Iris pigment epithelial cell (primary cell): ENCODE measurements at places on chromosomes 5 and 9.

DNA sequence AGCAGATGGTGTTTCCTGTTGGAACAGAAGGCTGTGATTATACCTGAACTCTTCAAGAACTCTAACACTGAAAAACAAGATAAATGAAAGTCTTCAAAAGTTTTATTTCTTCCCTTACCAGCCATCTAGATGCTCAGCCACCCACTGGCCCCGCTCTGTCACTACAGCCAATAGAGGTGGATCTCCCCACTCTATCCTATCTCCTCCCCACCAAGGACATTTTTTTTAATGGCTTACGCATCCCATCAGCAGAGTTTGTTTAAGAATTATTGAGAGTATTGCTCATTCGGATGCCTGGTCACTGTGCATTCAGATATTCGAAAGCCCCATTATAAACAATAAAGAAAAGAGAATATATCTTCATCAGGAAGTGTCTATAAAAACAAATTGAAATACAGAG lies 159.4 kb downstream of the RASEF start:
- peak; percentile 20 for DNase-seq

GRCh38 chr5:67437905-67438845 lies 241.6 kb upstream of the CD180 start:
- no peak for DNase-seq

- DNase-seq, result no peak
Observed at GRCh38 chr5:95835682-95836385, 13.3 kb upstream of the GLRX start.

GRCh38 chr9:19689328-19690101 lies 99.3 kb downstream of the SLC24A2 start:
- DNase-seq, result peak; percentile 15

- peak; percentile 44 for DNase-seq
Observed at GRCh38 chr5:119367502-119368237, 11.9 kb downstream of the TNFAIP8 start.

DNA sequence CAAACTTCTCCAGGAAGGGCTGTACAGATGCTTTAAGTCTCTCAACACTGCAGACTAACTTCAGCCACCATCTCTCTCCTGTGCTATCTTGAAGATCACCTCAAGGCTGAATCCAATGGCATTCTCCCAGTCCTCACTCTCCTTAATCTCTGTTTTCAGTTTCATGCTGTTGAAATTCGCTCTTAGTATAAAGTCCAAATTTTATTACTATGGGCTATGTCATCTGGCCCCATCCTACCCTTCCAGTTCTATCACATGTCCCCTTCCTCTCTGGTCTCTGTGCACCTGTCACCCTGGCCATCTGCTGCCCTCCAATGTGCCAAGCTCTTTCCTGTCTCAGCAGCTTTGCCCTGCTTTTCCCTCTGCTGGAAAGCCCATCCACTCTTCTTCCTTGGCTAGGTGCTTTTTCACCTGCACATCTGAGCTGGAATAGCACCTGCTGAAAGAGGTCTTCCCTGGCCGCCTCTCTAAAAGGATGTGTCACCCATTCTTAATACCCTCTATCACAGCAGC lies 284.7 kb upstream of the MAP3K1 start:
- no peak for DNase-seq

GRCh38 chr5:33153831-33154230 lies 286.9 kb upstream of the TARS1 start:
- DNase-seq, result peak; percentile 31

DNA sequence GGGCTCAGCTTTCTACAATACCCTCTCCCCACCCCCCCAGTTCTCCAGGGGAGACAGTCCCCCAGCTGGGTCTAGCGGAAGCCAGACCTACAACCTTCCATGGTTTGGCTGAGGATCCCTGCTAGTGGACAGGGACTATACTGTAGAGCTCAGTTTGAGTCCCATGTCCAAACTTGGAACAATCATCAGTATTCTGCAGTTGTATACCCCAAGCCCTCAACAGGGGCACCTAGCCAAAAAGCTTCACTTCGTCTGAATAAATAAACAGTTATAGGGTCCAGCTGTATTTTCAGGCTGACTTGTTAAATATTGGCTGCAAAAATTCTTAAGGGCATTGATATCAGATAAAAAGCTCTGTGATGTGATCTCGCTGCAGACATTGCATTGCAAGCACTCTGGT lies 15.4 kb upstream of the C9 start:
- no peak for DNase-seq

DNA sequence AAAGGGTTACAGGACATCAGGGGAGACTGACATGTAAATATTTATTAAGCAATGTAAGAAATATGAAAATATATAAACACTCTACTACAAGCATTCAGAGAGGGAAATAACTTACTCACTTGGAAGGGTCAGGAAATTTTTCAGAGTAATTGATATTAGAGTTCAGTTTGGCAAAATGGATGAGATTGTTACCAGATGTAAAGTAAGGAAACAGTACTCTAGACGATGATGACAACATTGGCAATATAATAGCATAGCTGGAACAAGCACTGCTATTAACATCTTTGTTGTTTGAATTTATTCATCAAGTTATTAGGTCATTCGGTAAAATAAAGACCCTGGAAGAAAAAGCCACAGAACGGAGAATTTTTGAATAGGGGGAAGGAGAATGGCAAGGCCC lies 49.1 kb downstream of the GNA14 start:
- no peak for DNase-seq

- DNase-seq, result no peak
Observed at GRCh38 chr9:96079779-96080178, 204.3 kb downstream of the ERCC6L2 start.

- DNase-seq, result peak; percentile 87
Observed at GRCh38 chr9:111969061-111969460, 72.4 kb downstream of the UGCG start.

DNA sequence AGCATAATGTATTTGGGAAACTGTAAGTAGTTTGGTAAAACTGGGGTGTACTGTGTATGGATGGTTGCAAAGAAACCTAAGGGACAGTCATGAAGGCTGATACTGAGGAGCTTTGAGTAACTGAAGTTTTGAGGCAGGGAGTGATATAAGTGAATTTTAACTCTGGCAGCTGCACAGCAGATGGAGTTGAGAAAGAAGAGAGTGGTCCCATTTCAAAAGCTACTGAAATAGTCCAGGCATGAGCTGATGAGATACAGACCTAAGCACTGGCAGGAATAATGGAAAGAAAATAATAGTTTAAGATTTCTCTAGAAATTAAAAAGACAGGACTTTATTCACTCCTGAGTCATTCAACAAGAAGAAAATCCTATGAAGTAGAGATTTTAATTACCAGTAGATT lies 232.0 kb downstream of the CHSY3 start:
- no peak for DNase-seq

DNA sequence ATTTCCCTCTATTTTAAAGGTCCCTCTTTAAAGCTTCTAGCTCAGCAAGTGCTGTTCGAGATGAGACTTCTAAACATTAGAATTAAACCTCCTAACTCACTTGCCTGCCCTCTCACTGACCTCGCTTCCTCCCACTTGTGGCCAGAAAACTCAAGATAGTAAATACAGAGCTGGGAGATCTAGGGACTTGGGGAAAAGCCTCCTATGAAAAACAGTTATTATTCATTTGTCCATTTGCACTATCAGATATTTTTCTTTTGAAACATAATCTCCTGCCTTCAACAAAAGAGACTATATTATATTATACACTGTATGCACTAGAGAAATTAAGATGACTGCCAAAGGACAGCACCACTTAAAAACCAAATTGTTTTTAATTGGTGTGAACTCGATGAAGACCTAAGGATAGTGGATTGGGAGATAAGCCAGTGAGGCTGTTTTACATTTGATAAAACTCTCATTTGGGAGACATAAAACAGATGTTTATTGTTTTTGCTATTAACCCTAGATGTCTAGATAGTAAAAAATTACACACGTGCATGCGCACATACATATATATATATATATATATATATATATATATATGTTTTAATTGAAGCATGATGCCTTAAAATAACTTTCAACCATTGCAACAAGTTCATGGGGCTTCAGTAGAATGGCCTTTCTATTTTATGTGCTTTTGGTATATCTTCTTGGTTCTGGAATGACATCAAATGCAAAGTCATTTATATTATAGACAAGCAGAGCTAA lies 229.4 kb downstream of the ADAMTSL1 start:
- peak; percentile 56 for DNase-seq

DNA sequence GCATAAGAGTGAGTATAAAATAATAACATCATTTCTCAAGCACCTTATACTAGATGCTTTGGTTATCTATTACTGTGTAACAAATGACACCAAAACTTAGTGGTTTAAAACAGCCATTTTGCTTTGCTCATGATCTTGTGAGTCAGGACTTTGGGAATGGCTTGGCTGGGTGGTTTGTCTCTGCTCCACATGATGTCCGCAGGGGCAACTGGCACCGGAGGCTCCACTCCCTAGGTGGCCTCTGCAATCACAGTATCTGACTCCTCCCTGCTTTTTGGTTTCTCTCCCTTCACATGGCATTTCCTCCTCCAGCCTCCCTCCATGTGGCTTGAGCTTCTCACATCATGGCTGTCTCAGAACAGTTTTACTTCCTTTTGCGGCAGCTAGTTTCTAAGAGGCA lies 259.5 kb downstream of the GAS1 start:
- no peak for DNase-seq

- DNase-seq, result peak; percentile 63
Observed at GRCh38 chr5:142466195-142466971, 141.6 kb upstream of the SPRY4 start.

GRCh38 chr9:1440256-1440655 lies 390.1 kb downstream of the DMRT2 start:
- no peak for DNase-seq

GRCh38 chr9:127940593-127940992 lies 2.9 kb upstream of the DPM2 start:
- no peak for DNase-seq

DNA sequence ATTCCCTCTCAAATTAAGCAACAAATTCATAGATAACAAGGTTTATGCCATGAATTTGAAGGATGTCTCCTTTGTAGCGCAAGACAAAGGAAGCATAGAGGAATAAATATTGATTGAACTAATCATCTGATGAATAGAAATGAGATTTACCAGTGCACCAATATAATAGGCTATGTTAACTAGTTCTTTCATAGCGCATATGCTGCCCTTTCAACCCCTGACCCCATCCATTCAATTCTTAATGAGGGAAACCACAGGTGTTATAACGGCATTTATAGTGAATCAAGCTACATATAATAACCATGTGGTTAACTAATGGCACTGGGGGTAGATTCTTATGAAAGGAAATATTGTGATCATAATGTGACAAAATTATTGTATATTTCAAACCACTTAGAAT lies 6.5 kb downstream of the RORB start:
- no peak for DNase-seq

DNA sequence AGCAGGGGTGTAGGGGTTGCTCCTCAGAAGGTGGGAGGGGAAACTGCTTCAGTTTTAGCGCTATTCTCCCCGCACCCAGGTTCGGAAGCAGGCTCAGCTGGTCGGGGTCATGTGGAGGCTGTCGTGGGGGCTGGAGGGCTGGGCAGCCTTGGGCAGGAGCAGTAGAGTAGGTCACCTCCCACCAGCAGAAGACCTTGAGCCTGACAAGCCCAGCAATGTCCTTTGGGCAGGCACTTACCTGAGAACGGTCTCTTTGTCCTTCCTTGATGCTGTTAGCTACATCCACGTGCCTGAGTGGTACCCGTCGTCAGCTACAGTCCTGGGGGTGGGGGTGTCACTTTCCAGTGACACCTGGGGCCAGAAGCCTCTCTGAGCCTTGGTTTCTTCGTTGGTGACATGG lies 20.3 kb downstream of the ENHO start:
- no peak for DNase-seq

DNA sequence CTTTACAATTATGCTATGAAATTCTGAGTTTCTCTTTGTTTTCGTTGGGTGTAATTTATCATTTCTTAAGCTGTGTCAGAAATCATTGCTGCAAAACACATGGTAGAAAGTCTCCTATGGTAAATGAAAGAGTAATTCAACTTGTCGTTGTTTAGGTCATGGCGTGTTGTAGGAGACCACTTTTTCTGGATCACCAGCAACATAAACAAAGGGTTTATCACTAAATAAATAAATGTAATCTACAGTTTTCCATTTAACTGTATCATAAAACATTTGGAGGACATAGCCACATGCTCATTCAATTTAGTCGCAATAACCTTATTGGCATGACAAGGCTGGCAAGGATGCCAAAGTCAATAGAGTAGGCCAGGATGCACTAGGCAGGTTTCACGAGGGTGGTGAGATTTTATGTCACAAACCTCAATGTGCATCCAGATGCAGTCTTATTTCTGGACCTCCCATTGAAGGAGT lies 154.4 kb upstream of the ERCC6L2 start:
- DNase-seq, result no peak

GRCh38 chr9:91157883-91158282 lies 203.8 kb downstream of the AUH start:
- no peak for DNase-seq

DNA sequence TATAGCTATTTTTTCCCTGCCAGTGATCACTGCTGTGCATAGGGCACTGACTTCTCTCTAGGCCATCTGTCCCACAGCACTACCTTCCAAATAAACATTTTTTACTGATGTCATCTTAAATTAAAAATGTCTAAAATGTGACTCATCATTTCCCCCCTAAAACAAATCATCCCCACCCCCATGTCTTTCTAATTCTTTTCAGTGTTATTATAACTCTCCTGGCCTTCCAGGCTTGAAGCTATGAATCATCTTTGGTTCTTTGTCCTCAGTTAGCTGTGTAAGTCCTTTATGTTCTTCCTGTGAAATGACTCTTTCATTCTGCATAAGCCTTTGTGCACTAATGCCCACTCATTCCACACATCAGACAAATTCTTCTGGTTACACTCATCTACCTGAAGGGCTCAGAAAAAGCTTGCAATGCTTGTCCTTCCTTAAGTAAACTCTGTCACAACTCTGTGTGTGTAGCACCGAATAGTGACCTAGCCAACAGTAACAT lies 78.1 kb downstream of the CFAP95 start:
- DNase-seq, result peak; percentile 86

DNA sequence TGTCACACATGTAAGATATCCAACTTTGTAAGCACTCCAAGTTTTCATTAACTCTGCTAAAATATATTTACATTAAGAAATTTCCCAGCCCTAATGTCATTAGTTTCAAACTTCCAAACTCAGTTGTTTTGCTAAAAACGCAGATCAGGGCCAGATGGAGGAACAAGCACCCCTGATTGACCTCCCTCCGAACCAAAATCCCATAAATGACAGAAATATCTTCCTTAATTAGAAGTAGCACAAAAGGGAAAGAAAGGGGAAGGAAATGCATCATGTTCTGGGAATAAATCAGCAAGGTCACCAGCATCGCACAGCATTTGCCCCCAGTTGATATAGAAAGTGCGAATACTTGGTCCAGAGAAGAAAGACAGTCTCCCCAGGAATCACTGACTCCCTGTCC lies 61.4 kb upstream of the RUFY1 start:
- DNase-seq, result no peak

DNA sequence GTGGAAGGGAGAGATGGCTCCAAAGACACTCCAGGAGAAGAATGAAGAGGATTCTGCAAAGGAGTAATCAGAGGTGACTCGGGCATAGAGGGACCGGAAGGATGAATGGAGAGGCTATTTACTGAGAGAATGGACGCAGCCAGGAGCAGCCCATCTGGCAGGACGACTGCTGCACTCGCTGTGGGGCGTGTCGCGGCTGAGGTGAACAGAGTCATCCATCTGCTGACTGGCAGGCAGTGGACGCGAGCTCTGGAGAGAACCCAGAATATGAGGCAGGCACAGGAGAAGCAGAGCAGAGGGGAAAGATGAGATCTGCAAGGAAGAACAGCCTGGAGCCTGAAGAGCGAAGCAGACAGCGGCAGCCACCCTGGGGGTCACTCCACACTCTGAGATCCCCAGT lies 16.4 kb downstream of the FGF1 start:
- no peak for DNase-seq

GRCh38 chr5:10695055-10695649 lies 65.9 kb downstream of the DAP start:
- DNase-seq, result peak; percentile 72

GRCh38 chr5:160199410-160199911 lies 29.8 kb upstream of the FABP6 start:
- peak; percentile 43 for DNase-seq
